Bronchial epithelial cell (primary cell): ENCODE measurements at places on chromosomes 4 and X. TPM values are rescaled to one million over a fixed set of nuclear protein-coding genes. Genes with fewer than 3 reads are reported as not detected.

The MAGEB2 gene
- total RNA-seq = not detected in 2 replicates

- peak; percentile 76 for DNase-seq
Measured at GRCh38 chr4:60579335-60579734, 620.8 kb upstream of the ADGRL3 start.

- DNase-seq = peak; percentile 93
Measured at GRCh38 chr4:1080961-1081688, 32.2 kb downstream of the RNF212 start.

The GAGE12J gene
- not detected in 2 replicates for total RNA-seq

The MGAT4D gene
- not detected in 2 replicates for total RNA-seq

DNA sequence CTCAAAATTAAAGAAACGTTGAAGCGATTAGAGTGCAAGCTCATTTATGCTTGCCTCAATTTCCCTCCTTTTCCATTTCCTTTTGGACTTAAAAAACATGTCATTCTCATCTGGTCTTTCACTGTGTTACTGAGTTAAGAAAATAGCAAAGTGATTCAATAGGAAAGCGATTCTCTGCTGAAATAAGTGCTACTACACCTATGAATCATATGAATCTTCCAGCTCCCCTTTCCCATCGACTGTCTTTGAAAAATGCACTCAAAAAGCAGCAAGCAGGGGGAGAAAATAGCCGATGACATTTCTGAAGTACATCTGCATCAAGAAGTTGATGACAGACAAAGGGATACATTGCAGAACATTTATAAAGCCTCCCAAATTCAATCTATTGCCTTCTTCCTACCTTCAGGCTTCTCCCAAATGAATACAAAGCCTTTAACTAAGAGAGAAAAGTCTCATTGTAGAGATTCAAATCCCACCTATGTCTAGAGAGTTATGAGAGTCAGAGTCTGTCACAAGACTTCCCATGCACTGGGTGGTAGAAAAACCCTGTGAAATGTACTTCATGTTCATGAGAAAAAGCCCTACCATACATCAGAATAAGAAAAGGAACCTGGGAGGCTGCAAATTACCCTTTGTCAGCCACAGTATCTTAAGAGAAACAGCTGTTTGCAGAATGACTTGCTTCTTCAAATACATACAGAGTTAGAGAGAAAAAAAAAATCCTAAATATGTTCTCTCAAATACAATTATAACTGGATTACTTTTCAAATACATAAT lies 78.9 kb downstream of the MBNL3 start:
- DNase-seq = no peak

GRCh38 chr4:1684506-1685234 lies 557 bp upstream of the FAM53A start:
- DNase-seq = no peak

DNA sequence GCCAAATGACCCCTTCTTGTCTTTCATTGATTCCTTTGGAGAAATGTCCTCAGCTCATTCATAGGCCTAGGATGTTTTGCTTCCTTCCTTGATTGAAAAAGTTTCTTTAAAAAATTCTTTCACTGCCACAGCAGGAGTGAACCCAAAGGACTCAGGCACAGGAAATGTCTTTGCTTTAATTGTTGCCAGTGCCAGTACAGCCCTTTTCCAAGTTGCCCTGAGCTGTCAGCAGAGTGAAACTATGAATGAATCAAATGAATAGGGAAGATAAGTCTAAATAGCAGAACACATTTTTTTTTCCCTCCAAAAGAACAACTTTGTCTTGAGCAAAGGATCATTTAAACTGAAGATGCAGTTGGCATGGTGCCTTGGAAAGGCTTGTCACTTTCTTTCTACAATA lies 63.8 kb upstream of the SLC4A4 start:
- DNase-seq = no peak

DNA sequence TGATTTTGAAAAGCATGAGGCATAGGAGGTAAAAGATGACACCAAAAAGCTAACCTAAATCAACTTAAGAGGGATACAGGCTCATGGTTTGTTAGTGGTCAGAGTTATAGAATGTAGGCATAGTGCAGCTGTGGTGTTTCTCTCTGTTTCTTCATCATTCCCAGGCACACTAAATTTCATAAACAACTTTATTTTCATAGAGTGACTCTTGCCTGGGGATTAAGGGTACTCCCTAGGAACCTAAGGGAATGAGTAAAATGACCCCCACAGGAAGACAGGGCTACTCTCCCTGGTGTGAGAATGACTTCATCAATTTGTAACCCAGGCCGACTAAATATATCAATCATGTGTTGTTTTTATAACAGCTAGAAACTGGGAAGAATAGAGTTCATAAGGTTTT lies 11.1 kb downstream of the FABP2 start:
- DNase-seq = no peak

- no peak for DNase-seq
Measured at GRCh38 chrX:37348231-37348970, 763 bp upstream of the PRRG1 start.

GRCh38 chr4:112664611-112665010 lies 27.7 kb downstream of the LARP7 start:
- peak; percentile 39 for DNase-seq

The OPRPN gene
- not detected in 2 replicates for total RNA-seq

DNA sequence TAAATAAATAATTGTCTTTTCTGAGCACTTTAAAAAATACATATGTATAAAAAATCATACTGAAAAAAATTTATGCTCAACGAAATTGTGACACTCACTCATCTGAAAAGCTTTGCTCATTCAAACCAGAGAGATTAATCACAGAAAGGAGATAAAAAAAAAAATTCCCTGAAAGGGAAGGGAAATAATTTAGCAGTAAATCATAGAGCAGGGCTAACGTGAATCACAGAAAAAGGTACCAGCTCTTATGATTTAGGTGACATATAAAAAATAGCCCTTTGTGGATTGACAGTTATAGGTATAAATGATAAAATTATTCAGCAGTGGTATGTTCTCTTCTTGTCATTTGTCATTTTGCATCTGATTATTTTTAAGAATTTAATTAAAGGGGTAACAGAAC lies 552.7 kb upstream of the TENM3 start:
- no peak for DNase-seq

The RPS3A gene
- 3,491 and 4,856 TPM in 2 replicates for total RNA-seq

The FAM184B gene
- total RNA-seq = not detected in 2 replicates

GRCh38 chr4:138405934-138406567 lies 163.9 kb upstream of the SLC7A11 start:
- DNase-seq = peak; percentile 89

The CT47B1 gene
- not detected in 2 replicates for total RNA-seq

GRCh38 chrX:54894159-54894558 lies 26.5 kb upstream of the TRO start:
- no peak for DNase-seq

DNA sequence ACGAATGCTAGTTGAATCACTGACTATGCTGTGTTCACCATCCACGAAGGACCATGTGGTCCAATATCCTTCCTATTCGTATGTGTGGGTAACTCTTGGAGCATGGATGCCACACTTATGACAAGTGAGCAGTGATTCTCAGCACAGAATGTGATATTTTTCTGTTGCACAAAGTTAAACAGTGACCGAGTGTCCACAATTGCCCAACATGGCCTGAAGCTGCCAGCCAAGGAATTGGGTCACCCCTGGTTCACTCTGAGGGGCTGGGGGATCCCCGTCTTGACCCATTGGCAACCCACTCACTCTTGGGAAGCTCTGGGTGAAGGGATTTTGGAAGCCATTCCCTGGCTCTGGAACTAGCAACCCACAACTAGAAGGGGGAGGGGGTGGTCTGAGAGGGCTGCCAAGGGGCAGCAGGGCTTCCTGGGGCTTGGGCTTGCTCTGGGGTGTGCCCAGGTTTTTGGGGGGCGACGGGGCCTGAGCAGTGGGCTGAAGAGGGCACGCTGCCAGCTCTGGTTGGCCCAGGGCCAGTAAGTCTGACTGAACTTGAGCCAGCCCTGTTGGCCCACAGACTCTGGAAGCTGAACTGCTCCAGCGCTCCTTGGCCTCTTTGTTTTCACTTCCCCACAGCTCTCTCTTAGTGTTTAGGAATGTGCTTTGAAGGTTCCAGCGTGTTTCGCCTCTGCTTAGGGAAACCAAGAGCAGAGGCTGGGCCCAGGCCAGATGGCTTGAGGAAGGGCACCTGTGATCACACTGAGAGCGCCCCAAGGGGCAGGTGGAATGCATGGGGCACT lies 43.1 kb upstream of the BCOR start:
- no peak for DNase-seq

- no peak for DNase-seq
Measured at GRCh38 chr4:87886083-87886482, 53.3 kb downstream of the MEPE start.

GRCh38 chr4:76651616-76652015 lies 216.6 kb downstream of the SHROOM3 start:
- no peak for DNase-seq

DNA sequence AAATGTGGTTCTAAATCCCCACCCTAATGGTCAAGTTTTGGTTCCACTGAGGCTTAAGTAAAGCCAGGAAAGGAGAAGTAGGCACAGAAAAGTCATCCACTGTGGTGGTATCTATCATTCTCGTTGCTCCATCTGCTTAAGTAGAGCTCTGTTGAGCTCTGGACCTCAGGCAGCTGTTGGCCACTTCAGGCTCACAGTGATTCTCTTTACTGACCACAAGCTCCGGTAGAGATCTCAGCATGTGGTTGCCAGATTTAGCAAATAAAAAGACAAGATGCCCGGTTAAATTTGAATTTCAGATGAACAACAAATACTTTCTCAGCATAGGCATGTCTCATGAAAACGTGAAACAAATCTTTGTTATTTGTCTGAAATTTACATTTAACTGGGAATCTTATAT lies 132.3 kb upstream of the PTCHD1 start:
- no peak for DNase-seq

The KIF4A gene
- total RNA-seq = 0.26 and 0.64 TPM in 2 replicates

GRCh38 chr4:7377223-7377865 lies 57.4 kb downstream of the PSAPL1 start:
- no peak for DNase-seq

- peak; percentile 85 for DNase-seq
Measured at GRCh38 chr4:150126864-150127203, 48.6 kb downstream of the DCLK2 start.

The NCBP2L gene
- total RNA-seq = not detected in 2 replicates

- DNase-seq = no peak
Measured at GRCh38 chr4:8662776-8663175, 70.2 kb downstream of the CPZ start.

GRCh38 chr4:16583764-16584163 lies 314.7 kb downstream of the LDB2 start:
- DNase-seq = no peak

- DNase-seq = no peak
Measured at GRCh38 chr4:75457365-75457764, 56.8 kb downstream of the RCHY1 start.

- DNase-seq = no peak
Measured at GRCh38 chrX:113959912-113960626, 623.8 kb upstream of the HTR2C start.

The NSUN7 gene
- total RNA-seq = 0.79 and 1.8 TPM in 2 replicates

- no peak for DNase-seq
Measured at GRCh38 chrX:30653415-30654131, at the start of gene GK. GK (plus strand) TSS chrX:30653423; CDS start chrX:30653538, 115 bp downstream.

DNA sequence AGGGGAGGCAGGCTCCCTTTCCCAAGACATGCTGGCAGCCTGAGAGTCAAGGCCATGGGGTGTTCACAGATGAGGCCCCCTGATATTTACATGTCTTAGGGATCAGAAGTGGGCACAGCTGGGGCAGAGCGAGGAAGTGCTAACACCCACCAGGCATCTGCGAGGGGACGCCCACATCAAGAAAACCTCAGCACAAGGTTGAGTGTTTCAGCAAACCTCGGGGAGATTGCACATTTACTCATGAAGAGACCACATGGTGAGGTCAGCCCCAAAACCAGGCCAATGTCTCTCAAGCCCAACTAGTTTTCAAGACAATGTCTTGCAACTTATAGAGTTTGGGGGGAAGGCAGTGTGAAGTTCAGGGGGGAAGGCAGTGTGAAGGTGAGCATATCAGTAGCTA lies 55.2 kb downstream of the CLNK start:
- DNase-seq = no peak

DNA sequence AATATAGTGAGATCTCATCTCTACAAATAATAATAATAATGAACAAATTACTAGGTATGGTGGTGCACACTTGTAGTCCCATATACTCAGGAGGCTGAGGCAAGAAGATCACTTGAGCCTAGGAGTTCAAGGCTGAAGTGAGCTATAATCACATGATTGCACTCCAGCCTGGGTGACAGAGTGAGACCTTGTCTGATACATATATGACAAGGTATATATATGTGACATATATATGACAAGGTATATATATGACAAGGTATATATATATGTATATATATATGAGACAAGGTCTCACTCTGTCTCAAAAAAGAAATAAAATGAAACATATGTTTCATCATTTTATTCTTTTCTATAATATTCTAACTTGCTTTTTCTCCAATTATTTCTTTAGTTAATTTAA lies 278.1 kb upstream of the TET2 start:
- DNase-seq = no peak

The KCNIP4 gene
- 0.53 and 1.4 TPM in 2 replicates for total RNA-seq

The DKK2 gene
- 0.26 TPM in 1 of 2 replicates, not detected in the other for total RNA-seq

DNA sequence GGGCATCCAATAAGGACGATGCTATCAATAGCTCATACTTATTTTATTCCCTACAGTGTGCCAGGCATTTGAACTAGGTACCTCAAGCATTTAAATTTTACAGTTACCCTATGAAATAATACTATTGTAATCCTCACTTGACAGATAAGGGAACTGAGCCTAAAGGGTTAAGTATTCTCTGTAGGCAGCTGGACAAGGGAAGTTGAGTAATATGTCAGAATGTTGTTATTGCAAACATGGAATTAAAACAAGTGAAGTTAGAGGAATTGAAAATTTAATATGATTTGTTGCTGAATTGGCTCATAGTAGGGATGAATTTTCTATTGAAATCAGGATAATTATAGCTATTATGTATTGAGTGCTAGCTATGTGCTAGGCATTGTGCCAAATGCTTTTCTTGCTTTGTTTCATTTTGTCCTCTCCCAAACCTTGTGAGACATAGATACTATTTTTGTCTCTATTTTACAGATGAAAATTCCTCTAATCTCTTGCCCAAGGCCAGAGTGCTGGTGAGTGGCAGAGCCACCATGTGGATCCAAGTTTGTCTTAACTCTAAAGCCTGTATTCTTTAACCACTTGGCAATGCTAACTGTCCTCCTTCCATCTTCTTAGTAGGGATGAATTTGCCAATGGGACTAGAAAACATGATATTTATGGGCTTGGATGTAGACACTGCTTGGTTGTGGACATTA lies 58.1 kb downstream of the TMEM164 start:
- DNase-seq = no peak

The FGF5 gene
- 0.51 and 1.3 TPM in 2 replicates for total RNA-seq

DNA sequence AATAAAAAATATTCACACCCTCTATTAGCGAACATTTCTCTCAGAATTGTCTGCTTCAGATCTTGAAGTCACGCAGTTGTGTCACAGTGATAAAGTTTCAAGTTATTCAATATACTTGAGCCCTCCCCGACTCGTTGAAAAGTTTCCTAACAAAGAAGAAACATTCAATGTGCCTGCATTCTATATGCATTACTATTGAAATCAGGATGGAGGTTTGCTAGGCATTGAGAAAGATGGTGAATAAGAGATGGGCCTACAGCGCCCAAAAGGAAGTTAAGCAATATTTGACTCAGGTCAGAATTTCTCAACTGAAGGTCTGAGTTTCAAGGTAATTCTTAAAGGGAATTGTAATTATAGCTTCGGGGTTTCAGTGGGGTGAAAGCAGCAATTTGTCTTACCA lies 6.1 kb downstream of the TCEANC start:
- peak; percentile 90 for DNase-seq
